ENCODE measurements at places on chromosomes 11 and 22.

GRCh38 chr11:111120696-111121302 lies 124.7 kb upstream of the POU2AF2 start:
- DNase-seq = no peak

GRCh38 chr11:63641727-63642126 lies 27.5 kb upstream of the PLAAT3 start:
- no peak for DNase-seq

- no peak for DNase-seq
Observed at GRCh38 chr11:5507933-5508305, 1.8 kb downstream of the UBQLN3 start.

DNA sequence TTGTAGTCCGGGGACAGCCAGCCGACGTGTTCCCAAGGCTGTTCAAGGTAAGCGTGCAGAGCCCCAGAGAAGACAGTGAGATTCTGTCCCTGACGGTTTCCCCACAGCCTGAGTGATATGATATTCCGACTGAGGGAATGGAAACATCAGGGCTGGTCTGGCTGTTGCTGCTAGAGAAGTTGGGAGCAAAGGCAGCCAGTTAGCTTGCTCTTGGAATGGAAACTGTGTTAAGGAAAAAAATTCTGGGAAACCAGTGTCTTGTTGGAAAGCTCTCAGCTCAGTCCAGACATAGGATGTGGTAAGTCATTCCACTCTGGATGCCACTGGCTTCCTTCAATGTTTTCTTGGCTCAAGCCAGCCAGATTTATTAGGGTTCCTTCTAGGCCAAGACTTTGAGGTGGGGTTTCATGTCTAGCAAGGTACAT lies 8.8 kb downstream of the CRY2 start:
- no peak for DNase-seq

DNA sequence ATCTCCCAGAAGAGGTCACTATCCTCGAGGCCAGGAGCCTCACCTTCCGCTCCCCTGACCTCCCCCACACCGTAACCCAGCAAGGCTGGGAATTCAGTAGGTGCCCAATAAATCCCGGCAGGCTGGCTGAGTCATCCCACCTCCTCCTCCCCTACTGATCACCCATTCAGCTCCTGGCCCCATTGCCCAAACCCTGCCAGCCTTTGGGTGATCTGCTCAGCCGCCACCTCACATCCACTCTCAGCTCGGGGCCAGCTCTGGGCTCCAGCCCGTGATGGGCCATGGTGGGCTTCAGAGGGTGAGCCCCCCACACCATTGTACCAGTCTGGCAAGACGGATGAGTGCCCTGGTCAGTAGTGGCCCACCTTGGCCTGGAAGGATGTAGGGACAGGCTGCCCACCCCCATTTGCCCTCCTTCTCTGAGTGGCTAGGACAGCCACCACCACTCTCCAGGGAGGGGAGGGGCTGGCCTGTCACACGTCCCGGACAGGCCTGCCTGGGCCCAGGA lies 8.2 kb downstream of the TRPM5 start:
- no peak for DNase-seq

GRCh38 chr11:34234086-34234740 lies 123.6 kb downstream of the ABTB2 start:
- peak; percentile 88 for DNase-seq

GRCh38 chr11:123448823-123449222 lies 18.8 kb downstream of the GRAMD1B start:
- no peak for DNase-seq

DNA sequence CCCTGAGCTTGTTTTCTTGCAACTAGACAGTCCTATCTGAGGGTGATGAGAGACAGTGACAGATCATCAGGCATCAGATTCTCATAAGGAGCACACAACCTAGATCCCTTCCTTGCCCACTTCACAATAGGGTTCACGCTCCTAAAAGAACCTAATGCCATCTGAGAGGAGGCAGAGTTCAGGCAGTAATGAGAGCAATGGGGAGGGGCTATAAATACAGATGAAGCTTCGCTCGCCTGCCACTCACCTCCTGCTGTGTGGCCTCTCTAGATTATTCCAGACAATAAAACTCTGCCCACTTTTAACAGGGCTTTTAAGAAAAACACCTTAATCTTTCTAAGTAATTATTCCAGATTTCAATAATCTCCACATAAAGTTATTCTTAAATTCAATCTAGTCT lies 43.9 kb upstream of the PAK1 start:
- no peak for DNase-seq

- peak; percentile 86 for DNase-seq
Observed at GRCh38 chr11:61446211-61446651, 16.3 kb downstream of the SDHAF2 start.

- no peak for DNase-seq
Observed at GRCh38 chr11:30753994-30754393, 167.8 kb upstream of the MPPED2 start.

- DNase-seq = no peak
Observed at GRCh38 chr11:83508804-83509203, 222.6 kb upstream of the CCDC90B start.

DNA sequence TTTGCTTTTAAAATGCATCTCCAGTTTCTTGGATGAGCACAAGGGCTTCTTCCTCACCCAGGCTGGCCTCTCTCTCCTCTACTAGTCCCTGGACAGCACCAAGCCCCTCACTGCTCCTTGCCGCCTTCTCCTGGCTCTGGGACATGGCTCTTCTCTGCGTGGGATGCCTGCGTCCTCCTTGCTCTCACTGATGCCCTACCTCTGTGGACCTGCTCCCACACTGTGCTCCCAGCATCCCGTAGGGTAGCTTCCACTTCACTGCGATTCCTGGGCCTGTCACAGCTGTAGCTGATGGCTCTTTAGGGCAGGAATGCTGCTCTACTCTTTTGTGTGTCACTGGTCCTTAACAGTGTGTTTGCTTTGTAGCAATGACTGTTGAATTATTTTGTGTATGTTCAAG lies 136.3 kb downstream of the SNX19 start:
- DNase-seq = no peak

DNA sequence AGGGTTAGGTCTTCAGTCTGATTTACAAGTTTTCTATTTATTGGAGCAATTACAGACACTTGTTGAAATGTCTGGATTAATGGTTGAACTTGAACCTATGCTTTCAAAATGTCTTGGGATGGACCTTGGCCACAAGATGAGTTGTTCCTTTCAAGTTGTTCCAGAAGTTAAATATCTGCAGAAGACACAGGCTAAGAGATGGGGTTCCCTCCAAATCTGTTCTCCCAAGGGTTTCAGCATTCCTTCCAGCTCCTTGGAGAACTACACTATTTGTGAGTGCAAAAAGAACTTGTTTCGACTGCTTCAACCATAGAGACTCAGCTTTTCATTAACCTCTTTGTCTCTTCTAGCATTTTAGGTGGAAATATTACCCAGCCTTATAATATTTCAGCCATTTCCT lies 189.0 kb upstream of the BLID start:
- DNase-seq = no peak

GRCh38 chr22:42462016-42462415 lies 29.8 kb upstream of the NFAM1 start:
- no peak for DNase-seq

DNA sequence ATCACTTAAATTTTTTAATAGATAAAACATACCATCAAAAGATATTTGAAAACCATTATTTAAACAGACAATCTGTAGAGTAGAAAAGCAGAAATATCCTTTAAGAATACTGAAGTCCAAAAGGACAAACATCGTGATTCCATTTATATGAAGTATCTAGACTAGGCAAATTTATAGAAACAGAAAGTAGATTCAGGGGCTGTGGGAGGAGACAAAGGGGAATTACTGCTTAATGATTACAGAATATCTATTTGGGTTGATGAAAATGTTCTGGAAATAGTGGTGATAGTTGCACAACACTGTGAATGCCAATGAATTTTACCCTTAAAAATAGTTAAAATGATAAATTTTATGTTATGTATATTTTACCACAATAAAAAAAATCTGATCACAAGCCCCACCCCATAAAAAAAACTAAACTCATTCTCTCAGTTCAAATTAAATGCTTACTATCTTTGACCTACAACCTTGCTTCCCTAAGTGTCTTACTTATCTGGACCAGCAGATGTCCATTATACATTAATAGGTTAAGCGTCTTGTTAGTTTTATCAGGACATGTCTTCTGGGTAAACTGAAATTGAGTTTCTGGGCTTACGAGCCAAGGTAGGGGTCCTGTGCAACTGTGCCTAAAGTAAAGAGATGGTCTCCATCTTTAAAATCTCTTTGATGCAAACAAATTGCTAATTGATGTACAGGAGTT lies 86.3 kb downstream of the FCHSD2 start:
- peak; percentile 88 for DNase-seq

- peak; percentile 97 for DNase-seq
Observed at GRCh38 chr22:35648066-35649025, at the start of gene APOL6. TSS of gene APOL6 (plus strand) at chr22:35648446. CDS start at chr22:35656426, 7,980 bp downstream.

DNA sequence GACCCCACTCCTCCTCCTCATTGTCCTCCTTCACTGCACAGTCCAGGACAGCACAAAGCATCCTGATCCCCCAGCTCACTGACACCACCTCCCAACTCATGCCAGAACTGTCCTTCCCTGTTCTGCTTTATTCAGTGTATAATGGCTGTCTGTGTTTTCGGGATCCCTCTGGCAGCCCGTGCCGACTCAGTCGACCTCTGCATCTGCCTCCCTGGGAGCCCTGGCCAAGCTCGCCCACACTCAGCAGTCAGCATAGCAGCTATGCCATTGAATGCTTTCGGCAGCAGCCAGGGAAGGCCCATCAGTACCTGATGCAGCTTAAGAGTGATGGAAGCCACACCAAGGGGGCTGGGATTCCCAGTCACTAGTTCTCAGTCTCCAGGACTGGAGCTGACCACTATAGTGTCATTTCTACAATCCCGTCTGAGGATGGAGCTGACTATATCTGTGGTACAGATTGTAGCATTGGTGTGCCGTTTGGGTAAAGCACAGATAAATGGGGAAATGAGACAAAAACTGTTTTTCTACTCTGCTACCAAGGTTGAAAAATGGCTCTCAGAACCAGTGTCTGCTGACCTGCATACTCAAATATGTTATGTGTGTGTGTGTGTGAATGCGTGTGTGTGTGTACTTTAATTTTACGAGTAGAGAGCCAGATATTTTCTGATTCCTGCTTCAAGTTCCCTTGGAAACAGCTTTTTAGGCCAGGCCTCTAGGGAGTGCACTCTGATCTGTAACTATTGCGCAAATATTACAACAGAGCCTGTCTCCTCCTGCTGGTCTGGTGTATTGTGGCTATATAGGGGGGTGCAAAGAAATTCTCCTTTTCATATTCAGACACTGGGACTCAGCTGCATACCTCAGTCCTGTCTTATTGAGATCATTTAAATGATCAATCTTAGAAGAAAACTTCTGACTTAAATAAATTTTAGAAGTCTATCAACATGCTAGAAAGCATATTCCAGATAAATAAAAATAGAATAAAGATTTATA lies 78.8 kb upstream of the TOP3B start:
- peak; percentile 81 for DNase-seq

DNA sequence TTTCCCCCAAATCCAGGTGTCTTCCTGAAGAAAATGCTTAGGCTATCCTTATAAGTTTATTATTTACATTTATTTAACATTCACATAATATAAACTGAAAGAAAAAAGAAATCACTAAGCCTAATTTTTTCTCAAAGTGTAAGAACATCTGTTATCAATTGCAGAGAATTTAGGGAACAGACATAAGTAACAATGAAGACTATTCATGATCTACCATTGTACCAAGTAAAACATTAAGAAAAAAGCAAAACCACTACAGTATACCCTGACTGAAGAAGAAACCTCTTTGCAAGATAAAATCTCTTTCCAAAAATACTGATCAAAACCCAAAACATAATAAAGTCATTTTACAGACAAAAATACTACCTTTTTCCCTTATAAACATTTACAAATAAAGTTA lies 60.5 kb downstream of the NUP98 start:
- DNase-seq = no peak

- peak; percentile 66 for DNase-seq
Observed at GRCh38 chr11:96254087-96254486, 88.9 kb downstream of the MAML2 start.

DNA sequence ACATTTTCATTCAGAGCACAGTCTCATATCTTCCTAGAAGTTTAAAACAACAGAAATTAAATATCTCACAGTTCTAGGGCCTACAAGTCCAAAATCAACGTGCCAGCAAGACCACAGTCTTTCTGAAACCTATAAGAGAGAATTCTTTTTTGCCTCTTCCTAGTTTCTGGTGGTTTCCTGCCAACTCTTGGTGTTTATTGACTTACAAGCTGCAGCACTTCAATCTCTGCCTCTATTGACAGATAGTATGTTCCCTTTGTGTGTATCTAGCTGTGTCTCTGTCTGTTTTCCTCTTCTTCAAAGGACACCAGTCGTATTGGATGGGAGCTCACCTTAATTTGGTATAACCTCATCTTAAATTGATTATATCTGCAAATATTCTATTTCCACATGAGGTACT lies 347.5 kb downstream of the DCDC1 start:
- DNase-seq = no peak

DNA sequence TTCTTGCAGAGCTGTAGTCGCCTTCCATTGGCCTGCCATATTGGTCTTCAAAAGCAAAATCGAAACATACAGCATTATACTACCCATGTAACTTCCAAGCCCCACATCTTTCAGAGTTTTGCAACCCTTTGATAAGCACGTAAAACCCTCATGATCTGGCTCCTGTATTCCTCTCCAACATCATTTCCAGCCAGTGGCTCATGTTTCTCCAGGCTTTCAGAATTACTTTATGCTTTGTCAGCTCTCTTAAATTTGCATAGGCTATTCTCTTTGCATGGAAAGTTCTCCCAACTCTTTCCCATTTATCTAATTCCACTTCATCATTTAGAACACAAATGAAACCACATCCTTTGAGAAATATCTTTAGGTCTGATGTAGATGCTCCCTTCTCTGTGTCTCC lies 67.8 kb upstream of the DDI1 start:
- DNase-seq = no peak

GRCh38 chr11:31645747-31646146 lies 136.2 kb downstream of the ELP4 start:
- DNase-seq = no peak

All from inflammatory macrophage treated with lipopolysaccharide for 4 hours (primary cell).